ENCODE measurements at places on chromosomes 13 and 19.

- no peak for DNase-seq
Measured at GRCh38 chr19:11373166-11373884, 1.1 kb upstream of the SWSAP1 start.

- DNase-seq, result no peak
Measured at GRCh38 chr19:53112286-53112685, 9.1 kb upstream of the ZNF160 start.

- no peak for DNase-seq
Measured at GRCh38 chr13:74409551-74409950, 275.3 kb upstream of the KLF12 start.

GRCh38 chr13:87999240-87999700 lies 328.1 kb downstream of the SLITRK5 start:
- peak; percentile 49 for DNase-seq

GRCh38 chr19:11061952-11062351 lies 27.3 kb upstream of the LDLR start:
- DNase-seq, result no peak

DNA sequence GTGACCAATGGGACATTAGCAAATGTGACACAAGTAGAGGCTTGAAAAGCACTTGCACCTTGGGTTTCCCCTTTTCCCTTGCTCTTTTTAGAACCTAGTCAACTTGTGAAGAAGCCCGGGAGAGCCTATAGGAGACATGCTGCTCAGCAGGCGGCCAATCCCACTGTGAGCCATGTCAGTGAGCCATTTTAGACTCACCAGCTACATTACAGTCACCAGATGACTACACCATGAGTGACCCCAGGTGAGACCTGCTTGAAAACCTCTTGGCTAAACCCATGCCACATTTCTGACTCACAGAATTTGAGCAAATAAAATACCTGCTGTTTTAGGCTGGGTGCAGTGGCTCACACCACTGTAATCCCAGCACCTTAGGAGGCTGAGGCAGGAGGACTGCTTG lies 317.5 kb downstream of the KLF12 start:
- no peak for DNase-seq

- no peak for DNase-seq
Measured at GRCh38 chr13:78868991-78869390, 210.0 kb upstream of the OBI1 start.

Measured in AG20443 (cell line).